ENCODE measurements at places on chromosomes 7 and 10.

DNA sequence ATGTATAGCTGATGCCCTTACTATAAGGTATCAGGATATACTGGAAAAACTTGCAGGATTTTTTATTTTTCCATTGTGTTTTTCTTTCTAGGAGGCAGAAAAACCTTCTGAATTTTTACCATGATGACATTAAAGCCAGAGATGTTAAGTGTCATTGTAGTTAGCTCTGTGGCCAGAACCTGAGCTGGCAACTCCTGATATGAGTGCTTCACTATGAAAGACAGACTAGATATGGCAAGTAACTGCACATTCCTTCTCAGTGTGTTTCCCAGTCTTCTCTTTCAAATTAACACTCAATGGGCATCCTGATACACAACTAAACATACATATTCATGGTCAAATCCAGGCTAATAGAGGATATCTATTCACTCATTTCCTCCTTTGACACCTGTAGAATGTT lies 166.2 kb downstream of the CTTNBP2 start:
- DNase-seq, result no peak

GRCh38 chr10:97676770-97677581 lies 10.1 kb downstream of the AVPI1 start:
- DNase-seq, result peak; percentile 53

DNA sequence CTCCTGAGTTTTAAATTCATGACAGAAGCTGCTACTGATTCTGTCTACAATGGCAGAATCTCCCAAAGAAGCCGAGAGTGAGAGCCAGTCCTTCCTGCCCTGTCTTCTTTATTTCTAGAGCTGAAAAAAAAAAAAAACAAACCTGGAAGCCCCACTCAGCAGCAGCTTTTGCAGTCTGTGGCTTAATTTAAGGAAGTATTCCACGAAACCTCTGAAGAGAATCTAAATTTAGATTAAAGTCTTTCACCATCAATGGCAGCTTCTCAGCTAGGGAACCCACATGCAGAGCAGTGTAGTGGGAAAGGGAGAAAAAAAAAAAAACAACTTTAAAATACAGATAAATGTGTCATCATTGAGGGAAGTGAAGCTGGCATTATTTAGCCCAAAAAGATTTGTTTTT lies 23.4 kb downstream of the SMURF1 start:
- no peak for DNase-seq

DNA sequence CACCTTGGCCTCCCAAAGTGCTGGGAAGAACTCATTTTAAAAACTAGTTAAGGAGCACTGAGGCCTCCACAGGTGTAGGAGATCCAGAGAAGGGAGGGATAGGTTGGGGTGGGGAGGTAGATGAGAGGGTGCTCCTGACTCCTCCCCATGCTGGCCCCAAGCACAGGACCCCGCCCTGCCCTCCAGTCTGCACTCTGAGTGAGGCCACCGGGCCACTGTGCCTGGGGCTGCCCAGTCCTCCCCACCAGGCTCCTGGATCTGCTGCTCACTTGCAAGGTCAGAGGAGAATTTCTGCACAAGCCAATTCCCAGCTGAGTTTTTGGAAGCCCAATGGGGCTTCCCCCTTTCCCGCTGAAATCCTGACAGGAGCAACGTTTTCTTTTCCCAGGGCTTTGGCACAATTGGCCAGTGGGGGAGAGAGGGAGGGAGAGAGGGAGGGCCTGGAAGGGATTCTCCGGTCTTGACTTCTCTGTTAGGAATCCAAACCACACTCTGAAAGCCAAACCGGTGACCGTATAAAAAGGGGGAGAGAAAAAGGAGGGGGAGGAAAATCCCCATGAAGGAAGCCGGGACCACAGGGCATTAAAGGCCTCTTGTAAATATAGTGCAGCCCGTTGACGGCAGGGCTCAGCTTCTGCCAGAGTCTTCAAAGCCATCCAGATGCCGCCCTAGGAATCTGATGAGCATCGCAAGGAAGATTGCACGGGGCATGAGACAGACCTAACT lies 116.2 kb downstream of the SH3PXD2A start:
- DNase-seq, result no peak

DNA sequence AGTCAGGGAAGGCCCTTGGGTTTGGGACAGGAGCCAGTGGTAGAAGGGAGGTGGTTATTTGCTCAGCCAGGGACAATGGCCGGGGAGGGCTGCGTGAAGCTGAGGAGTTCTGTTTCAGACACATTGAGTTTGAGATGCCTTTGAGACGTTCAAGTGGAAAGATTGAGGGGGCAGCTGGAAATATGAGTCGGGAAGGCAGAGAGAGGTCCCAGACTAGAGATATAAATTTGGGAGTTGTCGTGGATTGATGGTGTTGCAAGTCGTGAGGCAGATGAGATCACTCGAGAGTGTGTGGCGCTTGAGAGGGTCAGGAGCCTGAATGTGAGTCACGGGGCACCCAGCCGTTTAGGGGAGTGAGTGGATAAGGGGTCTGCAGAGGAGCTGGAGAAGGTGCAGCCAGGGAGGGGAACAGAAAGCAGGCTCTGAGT lies 73.3 kb downstream of the ZMIZ1 start:
- no peak for DNase-seq

DNA sequence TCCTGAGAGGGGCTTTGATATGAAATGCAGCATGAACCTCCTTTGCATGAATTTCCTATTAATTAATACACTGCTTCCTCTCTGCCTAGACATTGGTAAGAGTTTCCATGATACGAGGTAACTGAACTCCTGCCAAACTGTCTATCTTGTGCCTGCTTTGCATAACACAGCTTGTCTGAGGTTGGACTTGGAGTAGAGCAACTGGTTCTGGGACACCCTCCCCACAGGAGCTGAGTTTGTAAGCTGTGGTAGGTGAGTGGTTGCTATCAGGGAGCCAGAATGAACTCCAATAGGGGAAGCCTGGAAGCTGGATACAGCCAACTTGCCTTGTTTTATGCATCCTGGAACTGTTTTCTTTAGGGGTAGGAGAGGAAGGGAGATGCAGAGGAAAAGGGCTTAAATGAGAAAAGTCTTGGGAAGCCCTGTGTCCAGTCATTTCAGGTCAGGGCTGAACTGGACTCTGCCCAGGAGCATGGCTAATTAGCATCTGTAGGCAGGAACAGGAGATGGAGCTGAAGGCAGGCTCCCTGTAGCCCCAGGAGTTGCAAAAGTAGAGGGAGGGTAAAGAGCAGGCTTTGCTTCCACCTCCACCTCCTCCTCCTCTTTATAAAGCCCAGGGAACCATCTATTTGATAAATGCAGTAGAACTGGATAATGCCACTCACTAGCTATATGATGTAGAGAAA lies 73.2 kb upstream of the GPR158 start:
- DNase-seq, result no peak

DNA sequence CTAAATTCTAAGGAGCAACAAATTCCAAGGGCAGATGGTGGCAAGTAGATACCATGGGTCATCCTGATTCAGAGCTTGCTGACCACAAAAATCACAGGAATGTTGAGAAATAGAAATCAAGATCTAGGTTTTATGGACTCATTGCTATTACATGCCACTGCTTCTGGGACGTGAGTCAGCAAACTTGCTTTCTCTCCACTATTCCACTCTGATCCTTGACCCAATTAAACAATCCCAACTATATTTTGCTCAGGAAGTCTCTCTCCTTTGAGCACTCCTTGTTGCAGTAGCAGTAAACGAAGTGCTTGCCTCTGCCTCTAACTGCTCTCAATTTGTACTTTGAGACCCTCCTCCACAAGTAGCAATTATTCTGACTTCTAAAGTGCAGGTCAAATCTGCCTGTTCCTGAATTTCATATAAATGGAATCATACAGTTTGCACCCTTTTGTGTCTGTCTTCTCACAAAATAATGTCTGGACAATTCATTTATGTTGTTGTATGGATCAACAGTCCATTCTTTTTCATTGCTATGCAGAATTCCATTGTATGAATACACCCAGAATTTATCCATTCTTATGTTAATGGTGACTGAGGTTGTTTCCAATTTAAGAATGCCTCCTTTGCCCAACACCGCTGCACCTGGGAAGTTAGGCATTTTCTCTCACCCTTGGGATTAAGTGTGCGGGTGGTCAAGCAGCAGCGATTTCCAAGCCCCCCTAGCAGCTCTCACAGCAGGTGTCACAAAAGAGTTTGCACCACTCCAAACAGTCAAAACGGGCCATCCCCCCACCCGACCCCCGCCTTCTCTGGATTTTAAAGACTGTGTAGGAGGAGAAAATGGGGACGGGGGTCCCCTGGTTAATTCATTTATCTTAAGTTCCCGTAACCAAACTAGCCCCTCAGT lies 35.9 kb downstream of the ACSM6 start:
- DNase-seq, result no peak

DNA sequence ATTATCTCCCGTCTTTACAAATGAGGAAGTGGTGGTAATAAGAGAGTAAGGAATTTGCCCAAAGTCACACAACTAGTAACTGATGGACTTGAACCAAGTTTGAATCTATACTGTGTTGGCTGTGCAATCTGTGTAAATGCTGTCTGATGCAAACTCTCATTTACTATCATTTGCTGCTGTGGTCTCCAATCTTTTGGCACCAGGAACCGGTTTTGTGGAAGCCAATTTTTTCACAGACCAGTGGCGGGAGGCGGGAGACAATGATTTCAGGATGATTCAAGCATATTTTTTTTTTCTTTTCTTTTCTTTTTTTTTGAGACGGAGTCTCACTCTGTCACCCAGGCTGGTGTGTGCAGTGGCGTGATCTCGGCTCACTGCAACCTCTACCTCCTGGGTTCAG lies 450.0 kb upstream of the FZD8 start:
- no peak for DNase-seq

DNA sequence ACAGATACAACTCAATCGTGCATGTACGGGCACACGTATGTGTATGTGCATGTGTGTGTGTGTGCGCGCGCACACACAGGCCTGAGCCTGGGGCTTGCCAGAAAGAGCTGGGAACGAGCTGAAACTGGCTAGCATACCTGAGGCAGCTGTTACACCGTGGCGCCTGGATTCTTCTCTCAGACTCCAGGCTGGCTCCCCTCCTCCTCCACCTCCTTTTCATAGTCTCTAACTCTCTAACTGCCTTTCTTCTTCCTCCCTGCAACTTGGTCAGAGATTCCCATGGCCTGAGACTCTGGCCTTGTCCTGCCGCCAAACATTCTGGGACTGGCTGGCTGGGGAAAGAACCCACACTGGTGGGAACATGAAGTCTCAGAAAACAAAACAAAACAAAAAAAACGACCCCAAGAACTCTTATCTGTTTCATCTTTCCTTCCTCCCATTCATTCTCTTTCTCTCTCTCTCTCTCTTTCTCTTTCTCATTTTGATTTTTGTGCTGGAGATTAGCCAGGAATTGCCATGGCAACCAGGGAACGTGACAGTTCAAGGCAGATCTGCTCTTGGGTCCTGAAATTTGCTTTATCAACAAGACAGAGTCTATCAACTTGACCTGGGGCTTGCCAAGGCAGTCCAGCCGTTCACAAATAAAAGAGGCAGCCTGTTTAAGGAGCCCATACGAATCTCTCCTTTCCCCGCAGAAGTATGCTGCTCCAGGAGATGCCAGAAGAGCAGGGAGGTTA lies 76.8 kb upstream of the SEM1 start:
- DNase-seq, result no peak

DNA sequence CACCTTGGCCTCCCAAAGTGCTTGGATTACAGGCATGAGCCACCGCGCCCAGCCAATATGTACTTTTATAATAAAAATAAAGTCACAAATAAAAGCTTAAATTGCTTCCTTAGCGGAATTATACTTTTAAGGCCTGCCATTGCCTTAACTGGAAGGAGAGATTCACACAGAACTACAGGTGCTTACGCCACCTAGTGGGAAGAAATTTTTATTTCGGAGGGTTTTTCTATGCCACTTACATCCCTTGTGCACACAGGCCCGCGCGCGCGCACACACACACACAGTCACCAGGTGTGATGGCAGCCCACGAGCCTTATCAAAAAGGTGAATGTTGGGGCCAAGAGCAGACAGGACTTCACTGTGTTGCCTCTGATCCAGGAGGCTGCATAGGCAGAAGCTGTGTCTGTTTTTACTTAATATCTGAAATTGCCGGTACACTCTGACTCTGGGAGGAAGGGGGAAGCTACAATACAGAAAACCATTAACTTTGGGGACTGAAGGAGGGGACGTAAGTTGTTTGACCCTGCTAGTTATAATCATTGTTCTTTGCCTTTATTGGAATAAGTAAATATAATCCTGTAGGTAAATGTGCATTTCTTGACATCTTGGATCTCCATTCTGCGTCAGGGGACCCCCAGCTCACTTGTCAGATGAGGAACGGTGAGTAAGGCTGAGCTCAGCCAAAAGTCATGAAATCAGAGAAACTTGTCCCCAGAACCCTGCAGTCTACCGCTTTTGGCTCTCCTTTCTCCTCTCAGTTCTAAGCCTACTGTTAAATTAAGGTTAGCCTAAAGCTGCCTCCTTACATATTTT lies 87.1 kb downstream of the SLC16A9 start:
- DNase-seq, result peak; percentile 26

DNA sequence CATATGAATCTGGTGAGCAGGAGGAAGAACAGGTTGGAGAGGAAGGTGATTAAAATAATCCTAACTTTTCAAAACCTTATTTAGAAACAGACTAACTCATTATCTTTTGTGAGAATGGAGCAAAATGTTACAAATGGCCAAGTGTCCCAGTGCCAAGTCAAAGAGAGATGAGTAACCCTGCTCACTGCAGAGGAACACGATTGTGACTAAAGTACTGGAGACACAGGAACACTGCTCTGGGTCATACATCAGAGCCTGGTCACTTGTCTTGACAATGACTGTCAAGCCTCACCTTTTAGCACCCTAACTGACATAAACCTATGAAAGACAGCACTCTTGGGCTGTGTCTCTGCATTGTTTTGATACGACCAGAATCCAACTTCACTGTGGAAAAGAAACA lies 108.8 kb downstream of the SGMS1 start:
- DNase-seq, result no peak

GRCh38 chr7:79781716-79782115 lies 328.2 kb upstream of the MAGI2 start:
- DNase-seq, result no peak

- DNase-seq, result no peak
Observed at GRCh38 chr10:35412900-35413491, 76.7 kb downstream of the CCNY start.

- DNase-seq, result no peak
Observed at GRCh38 chr10:6446711-6447110, 133.4 kb downstream of the PRKCQ start.
